SW 1271 (cell line): ENCODE measurements at places on chromosomes 7 and 10.

DNA sequence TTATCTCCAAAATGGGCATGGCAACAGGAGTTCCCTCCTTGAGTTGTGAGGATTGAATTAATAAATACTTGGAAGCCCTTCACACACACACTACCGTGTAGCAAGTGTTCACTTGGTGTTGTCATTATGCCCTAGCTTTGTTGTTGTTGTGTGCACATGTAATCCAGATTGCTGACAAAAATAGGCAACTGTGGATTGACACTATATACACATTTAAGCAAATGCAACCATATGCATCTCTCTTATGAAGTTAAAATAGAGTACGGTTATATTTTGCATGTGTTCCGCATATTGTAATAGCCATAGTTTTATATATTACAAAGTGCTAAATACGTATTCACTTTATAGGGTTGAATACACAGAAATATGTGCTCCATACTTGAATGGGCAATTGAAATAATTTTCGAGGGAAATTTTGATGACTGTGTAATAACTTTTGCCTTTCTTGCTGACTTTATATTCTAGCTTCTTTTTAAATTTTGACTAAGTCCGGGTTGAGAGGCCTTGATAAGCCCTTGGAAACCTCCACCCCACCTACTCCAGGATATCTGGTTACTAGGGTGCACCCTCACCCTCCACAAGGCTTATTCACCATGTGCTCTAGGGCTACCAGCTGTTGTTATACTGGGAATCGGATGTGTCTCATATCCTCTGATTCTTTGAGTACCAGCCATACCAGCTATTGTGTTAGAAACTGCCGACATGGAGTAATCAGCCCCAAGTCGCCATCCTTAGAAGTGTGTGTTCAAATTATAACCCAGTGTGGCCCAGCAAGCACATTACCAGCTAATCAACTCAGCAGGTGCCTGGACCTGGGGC, 265.0 kb downstream of the CAMK1D start:
- DNase-seq, result no peak

- no peak for DNase-seq
These were observed 2.4 kb downstream of the HECTD2 start for GRCh38 chr10:91412354-91413087.

DNA sequence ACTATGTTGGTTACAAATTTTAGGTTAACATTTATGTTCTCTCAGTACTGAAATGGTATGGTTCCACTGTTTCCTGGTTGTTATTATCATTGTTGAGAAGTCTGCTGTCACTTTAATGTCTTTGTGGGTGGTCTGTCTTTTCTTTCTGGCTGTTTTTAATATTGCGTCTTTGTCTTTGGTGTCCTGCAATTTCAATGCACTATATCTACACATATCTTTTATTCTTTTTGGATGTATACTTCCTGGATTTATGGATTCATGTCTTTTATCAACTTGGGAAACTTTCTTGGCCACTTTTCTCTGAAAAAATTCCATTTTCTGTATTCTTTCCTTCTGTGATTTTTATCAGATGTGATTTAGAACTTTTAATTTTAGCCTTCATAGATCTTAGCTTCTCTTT, 250.2 kb downstream of the BUB3 start:
- no peak for DNase-seq

DNA sequence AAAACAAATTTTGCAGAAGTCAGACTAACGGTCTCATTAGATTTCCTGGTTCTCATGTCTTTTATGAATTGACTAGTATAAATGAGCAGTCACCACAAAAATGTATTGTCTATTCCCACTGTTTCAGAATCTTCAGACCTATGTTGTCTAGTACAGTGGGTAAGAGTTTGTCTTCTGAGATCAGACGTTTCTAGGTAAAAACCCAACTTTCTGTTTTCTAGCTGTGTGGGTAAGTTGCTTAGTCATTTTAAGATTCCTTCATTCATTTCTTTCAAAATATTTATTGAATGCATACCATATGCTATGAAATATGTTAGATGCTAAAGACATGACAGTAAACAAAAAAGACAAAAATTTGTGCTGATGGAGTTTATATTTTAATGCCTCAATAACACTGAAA, 156.3 kb downstream of the POLR1F start:
- DNase-seq, result no peak

GRCh38 chr10:44619975-44620374, 235.1 kb upstream of the CXCL12 start:
- DNase-seq, result no peak

DNA sequence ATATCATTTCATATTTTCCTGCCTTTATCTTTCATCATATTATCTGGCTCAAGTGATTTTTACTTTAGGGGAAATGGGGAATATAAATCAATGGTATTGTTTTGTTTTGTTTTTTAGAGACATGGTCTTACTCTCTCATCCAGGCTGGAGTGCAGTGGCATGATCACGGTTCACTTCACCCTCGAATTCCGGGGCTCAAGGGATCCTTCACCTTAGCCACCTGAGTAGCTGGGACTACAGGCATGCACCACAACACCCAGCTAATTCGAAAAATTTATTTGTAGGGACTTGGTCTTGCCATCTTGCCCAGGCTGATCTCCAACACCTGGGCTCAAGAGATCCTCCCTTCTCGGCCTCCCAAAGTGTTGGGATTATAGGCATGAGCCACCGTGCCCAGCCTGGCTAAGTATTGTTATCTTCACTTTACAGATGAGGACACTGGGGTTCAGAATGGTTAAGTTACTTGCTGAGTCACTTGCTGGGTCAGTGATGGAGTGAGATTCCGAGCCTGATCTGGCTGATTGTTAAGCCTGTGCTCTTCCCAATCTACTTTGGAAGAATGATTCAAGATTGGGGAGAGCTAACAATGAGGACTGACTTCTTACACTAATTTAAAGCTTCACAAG, 3.7 kb upstream of the SLC16A9 start:
- no peak for DNase-seq

GRCh38 chr7:134084488-134085144, 42.5 kb upstream of the LRGUK start:
- no peak for DNase-seq

- no peak for DNase-seq
These were observed 179.3 kb downstream of the EMX2 start for GRCh38 chr10:117721873-117722272.

- no peak for DNase-seq
These were observed 58.8 kb downstream of the ZNF518A start for GRCh38 chr10:96188916-96189315.

DNA sequence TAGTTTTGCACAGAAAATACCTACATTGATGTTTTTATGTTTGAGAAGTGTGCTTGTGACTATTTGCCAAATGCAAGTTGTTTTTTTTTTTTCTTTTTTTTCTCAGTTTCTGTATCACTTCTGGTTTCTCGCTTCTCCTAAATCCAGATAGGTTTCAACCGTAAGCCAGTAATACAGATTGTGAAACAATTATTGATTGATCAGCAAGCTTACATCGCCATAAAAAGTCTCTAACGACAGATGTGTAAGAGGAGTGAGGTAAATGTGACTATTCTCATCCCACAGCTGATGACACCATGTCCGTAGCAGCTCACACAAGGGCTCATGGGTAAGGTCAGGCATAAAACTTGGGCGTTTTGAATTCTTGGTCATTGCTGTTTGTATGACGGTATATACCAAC, 202.8 kb upstream of the AKR1E2 start:
- no peak for DNase-seq

- DNase-seq, result no peak
These were observed 16.8 kb downstream of the OSBPL3 start for GRCh38 chr7:24963218-24963617.
